AG04449 (cell line): ENCODE measurements at places on chromosomes 7 and 10.

- peak; percentile 82 for DNase-seq
Measured at GRCh38 chr7:71633551-71634008, 501.6 kb downstream of the GALNT17 start.

DNA sequence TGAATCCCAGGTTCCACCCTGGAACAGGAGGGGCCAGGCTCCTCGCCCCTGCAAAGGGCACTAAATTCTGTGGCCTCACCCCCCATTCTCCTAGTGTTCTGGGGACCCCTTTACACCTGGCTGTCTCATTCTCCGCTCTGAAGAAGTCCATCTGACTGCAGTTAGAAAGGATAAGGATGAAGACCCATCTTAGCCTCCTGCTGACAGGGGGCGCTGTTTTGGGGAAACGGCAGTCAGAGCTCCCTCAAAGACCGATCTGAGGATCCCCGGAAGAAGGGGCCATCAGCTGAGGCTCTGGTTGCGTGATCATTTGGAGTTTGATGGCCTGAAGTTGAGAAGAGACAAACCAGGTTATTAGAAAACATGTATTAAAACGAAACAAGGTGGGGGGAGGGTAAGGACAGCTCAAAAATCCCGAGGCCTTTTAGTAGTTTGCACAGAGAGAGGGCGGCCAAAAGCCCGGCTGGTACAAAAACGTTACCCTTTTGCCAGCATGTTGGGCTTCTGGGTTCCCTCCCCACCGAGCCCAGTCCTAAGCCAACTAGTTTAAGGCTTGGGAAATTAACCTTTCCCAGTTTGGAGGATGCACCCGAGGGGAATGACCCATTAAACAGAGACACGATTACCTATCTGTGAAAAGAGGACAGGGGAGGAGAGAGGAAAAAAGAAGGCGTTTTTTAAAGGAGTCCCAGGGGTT is 102.8 kb downstream of the CHN2 start:
- no peak for DNase-seq

DNA sequence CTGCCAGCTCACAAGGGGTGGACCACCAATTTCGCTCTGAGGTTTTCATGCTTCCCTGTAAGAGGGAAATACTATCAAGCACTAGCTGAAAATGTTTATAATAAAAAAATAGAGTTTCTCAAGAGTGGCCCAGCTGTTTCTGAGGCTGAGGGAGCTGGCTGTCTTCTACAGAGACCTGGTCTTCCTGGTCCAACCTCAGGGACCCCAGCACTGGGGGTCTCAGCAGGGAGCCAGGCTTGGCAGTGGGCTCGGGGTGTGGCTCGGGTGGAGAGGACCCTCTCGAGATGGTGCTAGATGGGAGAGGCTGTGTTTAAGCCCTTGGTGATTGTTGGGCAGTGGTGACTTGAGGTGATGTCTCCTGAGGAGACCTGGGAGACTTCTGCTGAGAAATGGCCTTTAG is 87.3 kb upstream of the SHH start:
- DNase-seq, result no peak

DNA sequence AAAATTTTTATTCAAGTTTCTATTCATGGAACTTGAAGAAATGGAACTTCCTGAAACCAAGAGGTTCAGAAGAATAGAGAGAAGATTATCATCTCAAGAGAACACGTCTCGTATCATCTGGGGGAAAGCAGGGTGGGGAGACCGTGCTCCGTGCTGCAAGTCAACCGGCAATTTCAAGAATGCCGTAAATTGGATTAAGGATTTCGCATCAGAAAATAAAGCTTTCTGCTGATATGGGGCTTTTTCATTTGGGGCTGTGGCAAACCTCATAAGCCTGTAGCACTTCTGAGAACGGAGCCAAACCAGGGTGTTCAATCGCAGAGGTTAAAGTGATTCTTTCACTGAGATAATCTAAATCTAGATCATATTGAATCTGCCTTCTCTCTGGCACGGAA is 150.1 kb upstream of the NPS start:
- DNase-seq, result no peak

DNA sequence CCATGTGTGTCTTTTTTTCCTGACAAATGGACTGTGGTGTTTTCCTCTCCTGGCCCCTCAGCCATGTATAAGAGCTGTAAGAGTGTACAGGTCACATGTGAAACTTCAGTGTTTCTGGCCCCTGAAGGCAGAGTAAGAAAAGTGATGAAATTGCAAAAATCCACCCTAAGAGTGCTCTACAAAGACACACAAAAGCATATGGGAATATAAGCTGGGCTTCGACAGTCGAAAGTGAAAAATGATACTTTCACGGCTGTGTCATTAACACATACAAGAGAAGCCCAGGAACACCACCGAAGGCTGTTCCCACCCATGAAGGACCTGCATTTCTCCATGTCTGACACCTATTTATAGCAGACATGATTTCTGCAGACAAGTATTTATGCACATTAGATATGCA is 192.2 kb downstream of the PARD3 start:
- no peak for DNase-seq

DNA sequence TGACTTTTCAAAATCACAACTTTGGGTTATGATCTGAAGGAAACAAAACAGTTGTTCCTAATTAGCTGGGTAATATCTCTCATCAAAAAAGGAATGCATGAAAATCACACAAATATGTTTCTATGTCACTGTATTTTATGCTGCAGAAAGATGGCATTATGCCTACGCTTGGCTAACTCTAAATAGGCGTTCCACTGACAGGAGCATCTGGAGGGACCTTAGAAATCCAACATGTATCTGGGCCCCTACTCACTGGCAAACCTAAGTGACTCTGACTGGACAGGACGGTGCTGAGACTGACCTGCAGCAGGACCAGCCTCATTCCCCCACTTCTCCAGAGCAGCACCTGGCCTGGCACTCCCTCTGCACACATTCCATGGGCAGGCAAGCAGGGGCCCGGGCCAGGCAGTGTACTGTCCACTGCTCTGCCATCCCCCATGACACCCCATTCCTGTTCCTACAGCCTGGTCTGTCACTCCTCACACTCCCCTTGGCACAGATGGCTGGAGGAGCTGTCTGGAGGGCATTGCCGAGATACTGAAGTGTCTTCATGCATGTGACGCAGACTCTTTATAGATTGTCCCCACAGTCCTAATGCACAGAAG is 2.6 kb upstream of the MYL7 start:
- no peak for DNase-seq

DNA sequence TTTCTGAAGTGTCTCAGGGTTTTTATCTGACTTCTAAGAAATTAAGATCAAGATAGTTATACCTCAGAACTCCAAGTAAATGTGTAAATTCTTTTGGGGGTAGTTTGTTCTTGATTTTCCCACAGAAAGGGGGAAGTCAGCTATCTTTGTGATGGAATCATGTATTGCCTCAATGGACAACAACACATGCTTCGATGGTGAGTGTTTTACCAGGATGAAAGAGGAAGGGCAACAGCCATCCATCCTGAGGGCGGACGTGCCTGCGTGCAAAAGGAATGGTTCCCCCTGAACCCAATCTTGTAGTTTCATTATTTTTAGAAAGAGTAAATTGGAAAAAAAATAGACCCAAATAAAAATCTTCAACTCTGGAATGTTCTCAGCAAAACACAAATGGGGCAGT is 67.2 kb upstream of the ZPBP start:
- DNase-seq, result no peak

DNA sequence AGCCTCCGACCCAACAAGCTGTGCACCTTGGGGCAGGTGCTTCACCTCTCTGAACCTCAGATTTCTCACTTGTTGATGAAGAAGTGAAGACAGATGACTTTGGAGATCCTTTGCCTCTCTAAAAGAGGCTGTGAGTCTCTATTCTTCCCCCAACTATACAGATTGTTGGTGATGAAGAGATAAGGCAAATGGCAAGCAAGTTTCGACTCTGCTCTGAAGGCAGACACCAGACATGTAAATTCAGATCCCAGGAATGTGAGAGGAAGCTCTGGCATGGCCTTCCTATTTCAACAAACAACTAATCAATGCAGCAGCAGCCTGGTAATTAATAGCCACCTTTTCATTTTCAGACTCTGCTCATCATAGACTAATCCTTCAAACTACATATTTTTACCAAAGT is 74.2 kb upstream of the EGR2 start:
- DNase-seq, result no peak

DNA sequence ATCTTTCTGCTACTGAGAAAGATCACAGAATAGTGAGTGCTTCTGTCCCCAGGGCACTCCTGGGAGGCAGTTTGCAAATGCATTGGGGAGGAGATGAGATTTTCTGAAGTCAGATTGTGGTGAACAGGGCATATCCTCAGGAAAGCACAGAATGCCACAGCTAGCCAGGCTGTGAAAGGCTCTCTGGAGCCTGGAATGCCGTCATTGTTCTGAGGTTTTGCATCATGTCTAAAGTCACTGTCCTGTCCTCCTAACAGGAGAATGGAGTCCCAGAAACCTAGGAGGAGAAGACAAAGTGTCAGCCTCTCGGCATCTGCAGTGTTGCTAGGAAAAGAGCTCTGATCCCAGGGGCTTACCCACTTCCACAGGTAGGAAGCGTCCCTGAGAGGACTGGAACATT is 69.2 kb upstream of the IGFBP3 start:
- DNase-seq, result no peak

GRCh38 chr7:77353911-77354310 is 62.2 kb downstream of the GSAP start:
- DNase-seq, result no peak

- DNase-seq, result no peak
Measured at GRCh38 chr10:66680886-66681285, 244.9 kb upstream of the LRRTM3 start.

- DNase-seq, result no peak
Measured at GRCh38 chr10:18164748-18165361, 24.6 kb downstream of the CACNB2 start.

GRCh38 chr10:88062798-88063472 is 199.5 kb downstream of the PTEN start:
- no peak for DNase-seq

GRCh38 chr7:44382459-44383265 is 57.3 kb upstream of the CAMK2B start:
- no peak for DNase-seq

DNA sequence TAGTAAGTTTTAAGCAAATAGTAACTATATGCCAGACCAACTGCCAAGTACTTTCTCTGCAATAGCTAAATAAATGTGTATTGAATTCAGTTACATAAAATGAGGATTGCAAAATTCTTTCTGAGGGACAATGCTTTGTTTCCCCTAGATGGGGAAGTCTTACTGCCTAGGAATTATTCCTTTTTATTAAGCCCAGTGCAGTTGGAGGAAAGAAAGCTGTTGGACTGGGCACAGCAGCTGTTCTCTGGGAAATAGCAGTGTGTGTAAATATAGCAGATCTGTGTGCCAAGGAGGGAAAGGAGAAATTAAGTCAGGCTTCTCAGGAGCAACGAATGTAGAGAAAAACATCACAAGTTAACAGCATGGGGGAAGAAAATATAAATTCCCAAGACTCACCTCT is 77.1 kb downstream of the SEC23IP start:
- DNase-seq, result no peak

- no peak for DNase-seq
Measured at GRCh38 chr10:104293011-104293410, 24.0 kb downstream of the GSTO2 start.

GRCh38 chr10:12844811-12845483 is 156.6 kb downstream of the CCDC3 start:
- DNase-seq, result peak; percentile 34

- no peak for DNase-seq
Measured at GRCh38 chr7:98869597-98870120, at the start of gene TMEM130. TMEM130 (minus strand) TSS chr7:98870014; CDS start chr7:98869861, 153 bp downstream.

- no peak for DNase-seq
Measured at GRCh38 chr7:11747715-11748485, 84.1 kb downstream of the THSD7A start.

GRCh38 chr7:99325001-99325493 is 651 bp upstream of the ARPC1A start:
- DNase-seq, result no peak

GRCh38 chr10:117934477-117934876 is 112.3 kb downstream of the RAB11FIP2 start:
- DNase-seq, result no peak

GRCh38 chr10:86083206-86083605 is 283.4 kb downstream of the GRID1 start:
- no peak for DNase-seq

GRCh38 chr10:10824591-10825148 is 193.0 kb upstream of the CELF2 start:
- peak; percentile 62 for DNase-seq

DNA sequence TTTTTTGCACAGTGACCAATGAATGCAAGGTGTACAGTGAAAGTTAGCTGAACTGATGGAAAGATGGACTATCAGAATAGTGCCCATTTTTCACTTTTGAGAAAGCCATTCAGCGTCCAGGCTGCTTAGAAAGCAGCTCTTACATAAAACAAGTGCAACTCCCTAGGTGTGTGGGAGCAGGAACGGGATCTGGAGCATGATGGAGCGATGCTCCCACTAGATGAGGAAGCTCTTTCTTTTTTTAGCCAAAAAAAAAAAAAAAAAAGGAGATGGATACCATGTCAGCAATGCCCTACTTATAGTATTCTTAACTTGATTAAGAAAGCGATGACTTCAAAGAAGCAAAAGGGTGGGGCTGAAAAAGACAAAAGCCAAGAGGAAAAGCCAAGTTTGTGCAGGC is 925.5 kb downstream of the GATA3 start:
- no peak for DNase-seq

DNA sequence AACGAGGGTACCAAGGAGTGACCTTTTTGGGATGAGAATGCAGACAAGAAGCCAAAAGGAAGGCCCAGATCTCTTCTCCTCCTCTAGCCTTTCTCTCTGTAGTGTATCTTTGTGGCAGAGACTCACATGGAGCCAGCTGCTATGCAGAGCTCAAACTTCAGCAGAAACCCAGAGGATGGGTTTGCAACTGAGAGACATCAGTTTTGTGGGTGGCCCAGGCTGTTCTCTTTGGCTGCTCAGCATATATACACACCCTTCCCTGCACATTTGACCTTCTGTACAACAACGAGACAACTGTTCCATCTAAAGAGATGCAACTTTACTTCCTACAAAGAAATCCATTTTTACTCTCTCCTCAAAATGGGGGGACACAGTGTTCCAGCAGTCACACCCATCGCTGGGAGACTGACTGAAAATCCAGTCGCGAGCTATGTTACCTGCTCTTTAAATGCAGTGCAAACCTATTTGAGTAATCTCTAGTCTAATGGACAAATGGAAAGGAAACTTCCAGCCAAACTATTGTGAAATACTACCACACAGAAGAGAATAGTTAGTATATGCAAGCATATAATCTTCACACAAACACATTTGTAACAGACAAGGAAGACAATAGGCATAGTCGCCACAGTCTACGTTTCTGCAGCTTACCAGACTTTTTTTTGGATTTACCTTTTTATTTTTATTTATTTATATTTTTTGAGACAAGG is 51.2 kb downstream of the GTF2I start:
- no peak for DNase-seq

GRCh38 chr7:80829527-80829926 is 89.3 kb downstream of the SEMA3C start:
- DNase-seq, result no peak
